ENCODE measurements at places on chromosomes 5 and 9.
A peak's percentile ranks its signal among the peaks of the same experiment; 100 is the strongest.

- DNase-seq, result no peak
Measured at GRCh38 chr5:168193493-168194250, 97.8 kb upstream of the WWC1 start.

DNA sequence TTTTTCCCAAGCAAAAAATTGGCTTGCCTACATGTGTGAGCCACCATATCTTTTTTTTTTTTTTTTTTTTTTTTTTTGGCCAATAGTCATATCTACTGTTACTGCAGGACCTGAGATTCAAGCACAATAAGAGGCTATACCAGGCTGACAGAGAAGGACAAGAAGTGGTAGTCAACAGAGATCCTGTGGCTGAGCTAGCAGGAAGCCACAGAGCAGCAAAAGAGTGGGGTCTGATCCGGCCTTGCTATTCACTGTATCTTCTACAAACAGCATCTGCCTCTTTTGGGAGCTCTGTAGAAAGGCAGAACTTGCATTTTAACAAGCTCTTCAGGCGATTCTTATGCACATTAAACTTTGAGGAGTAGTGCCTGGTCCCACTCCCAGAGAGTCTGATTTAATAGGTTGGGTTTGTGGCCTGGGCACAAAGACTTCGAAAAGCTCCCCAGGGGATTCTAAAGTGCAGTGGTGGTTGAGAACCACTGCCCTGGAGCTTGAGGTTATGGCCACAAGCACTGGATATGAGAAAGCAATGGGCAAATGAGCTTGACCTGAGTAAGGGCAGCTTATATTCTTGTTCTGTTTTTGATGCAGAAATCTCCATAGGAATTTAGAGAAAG is 162.8 kb downstream of the PIK3R1 start:
- no peak for DNase-seq

GRCh38 chr5:160033546-160034252 is 24.8 kb downstream of the TTC1 start:
- no peak for DNase-seq

- DNase-seq, result no peak
Measured at GRCh38 chr9:35341585-35341984, 148.3 kb upstream of the RUSC2 start.

- no peak for DNase-seq
Measured at GRCh38 chr5:126358525-126358924, 64.7 kb upstream of the GRAMD2B start.

DNA sequence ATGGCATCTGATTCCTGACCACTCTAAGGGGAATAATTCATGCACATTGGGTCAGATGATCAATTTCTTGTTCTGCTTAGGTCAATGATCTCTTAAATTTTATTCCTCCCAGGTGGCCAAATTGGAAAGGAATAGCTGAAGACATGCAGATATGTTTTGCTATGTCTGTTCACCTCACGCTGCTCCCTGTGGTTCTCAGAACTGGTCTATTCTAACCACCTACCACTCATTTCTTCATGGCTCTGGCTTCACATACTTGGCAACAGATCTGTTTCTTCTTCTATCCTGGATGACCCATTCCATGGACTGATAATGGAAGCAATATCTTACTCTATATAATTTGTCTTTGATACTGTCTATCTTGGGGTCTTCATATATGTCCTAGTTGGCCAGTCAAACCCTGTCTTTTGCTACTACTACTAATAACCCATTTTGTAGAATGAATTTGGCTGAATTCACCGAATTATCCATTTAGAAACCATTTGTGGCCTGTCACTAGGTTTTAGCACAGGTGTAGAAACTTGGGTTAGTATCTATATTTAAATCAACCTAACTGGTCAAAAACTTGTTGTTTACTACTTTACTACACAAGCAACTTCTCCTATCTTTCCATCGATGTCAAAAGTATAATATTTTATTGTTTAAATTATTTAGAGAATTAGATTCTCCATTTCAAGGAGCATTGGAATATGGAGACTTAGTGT is 650.9 kb downstream of the TLE4 start:
- no peak for DNase-seq

DNA sequence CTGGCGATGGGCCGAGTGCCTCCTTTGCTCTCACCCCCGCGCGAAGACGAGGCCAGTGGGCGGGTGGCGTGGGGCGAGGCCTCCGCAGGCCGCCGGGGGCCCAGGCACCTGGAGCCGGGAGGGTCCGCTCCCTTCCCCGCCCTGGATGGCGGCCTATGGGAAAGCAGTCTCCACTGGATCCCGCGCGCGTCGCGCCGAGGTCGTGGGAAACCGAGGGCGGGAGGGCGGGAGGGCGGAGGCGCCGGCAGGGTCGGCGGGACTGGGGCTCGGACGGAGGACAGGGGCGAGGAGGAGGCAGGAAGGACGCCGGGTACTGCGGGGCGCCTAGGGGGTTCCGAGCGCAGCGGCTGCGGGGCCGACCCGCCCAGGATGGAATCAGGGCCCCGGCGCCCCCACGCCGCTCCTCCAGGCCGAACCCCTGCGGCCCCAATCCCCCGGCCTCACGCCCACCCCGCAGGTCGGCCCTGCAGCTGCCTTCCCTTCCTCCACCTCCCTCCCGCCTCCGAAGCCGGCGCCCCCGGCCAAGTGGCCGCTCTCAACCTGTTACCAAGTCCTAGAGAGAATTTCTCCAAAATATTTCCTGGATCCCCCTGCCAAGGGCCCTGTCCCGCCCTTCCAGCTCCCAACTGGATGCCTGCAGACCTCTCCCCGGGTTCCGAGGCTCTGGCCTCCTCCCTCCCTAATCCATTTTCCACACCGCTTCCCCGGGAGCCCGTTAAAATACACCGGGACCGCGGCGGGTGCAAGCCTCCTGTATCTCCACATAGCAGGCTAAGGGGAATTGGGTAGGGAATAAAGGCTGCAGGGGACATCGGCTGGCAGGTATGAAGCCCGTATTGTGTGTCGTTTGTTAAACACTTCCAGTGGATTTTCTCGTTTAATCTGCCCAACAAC is 146.3 kb downstream of the ERCC6L2 start:
- no peak for DNase-seq

DNA sequence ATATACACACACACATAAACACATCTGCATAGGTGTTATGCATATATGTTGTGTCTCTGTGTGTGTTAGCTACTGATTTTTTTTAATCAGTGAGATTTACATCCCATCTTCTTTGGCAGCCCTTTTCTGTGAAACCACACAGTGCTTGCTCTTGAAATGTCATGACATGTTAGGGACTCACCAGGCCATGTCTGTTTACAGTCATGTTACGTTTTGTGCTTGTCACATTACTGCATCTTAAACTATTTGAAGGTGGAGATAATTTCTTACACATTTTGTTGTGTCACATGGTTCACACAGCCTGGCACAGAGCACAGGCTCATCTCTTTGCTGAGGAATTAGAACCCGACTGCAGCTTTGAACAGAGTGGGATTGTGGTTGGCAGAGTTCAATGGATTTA is 364.4 kb upstream of the RIOK2 start:
- DNase-seq, result no peak

- DNase-seq, result no peak
Measured at GRCh38 chr9:33697171-33697570, 98.2 kb upstream of the PRSS3 start.

GRCh38 chr9:117574099-117574498 is 130.1 kb upstream of the TLR4 start:
- DNase-seq, result no peak

DNA sequence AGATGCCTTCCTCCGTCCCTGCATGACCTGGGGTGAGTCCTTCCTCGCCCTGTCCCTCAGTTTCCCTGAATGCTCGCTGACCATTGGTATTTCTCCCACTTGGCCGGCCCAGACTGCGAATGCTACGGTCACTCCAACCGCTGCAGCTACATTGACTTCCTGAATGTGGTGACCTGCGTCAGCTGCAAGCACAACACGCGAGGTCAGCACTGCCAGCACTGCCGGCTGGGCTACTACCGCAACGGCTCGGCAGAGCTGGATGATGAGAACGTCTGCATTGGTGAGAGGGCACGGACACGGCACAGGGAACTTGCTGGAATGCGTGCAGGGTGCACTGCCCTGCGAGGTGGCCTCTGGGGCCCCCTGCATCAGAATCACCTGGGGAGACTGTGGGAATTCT is 77.1 kb downstream of the NTNG2 start:
- no peak for DNase-seq

- DNase-seq, result no peak
Measured at GRCh38 chr5:2879701-2880100, 128.2 kb upstream of the IRX2 start.

DNA sequence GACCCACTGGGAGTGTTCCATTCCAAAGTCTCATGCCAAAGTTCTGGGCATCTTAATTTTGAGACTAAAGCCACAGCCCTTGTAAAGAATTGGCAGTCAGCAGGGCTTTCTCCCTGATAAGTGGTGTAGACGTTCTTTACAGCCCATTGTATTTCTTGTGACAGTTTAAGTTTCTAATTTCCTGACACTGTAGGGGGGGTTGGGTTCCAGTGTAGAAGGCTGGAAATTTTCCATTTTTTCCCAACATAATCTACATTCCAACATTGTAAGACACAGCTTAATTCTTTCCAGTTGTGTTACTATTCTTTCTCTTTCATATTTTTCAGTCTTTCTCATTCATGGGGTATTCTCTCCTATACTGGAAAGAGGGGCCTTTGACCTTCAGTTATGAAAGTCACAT is 121.1 kb downstream of the FBXL7 start:
- no peak for DNase-seq

DNA sequence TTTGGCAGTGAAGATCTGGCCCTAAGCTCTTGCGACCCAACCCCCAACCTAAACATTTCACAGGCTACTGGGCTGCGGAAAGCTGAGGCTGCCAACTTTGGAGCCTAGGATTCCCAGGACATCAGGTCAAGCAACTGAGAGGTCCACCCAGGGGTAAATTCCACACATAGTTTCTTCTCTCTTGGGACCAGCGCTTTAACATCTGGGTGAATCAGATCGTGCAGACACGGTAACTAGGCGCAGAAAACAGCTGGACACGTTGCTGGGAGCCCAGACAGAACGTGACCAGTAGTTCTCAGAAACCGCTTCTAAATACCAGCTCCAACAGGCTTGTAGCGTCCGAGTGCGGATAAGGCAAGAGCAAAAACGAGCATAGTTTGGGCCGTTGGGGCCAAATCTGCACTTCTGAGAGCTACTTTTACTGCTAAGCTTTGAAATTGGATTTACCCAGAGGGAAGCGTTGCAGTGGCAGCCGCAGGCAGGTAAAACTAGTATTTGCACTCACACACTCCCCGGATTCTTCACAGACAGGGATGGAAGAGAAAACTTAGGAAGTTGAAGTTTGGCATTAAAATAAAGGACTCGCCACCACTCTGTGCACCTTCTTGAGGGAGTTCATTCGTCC is 11.8 kb downstream of the ITGA1 start:
- peak; percentile 52 for DNase-seq

GRCh38 chr9:115680231-115680630 is 473.4 kb upstream of the PAPPA start:
- no peak for DNase-seq

DNA sequence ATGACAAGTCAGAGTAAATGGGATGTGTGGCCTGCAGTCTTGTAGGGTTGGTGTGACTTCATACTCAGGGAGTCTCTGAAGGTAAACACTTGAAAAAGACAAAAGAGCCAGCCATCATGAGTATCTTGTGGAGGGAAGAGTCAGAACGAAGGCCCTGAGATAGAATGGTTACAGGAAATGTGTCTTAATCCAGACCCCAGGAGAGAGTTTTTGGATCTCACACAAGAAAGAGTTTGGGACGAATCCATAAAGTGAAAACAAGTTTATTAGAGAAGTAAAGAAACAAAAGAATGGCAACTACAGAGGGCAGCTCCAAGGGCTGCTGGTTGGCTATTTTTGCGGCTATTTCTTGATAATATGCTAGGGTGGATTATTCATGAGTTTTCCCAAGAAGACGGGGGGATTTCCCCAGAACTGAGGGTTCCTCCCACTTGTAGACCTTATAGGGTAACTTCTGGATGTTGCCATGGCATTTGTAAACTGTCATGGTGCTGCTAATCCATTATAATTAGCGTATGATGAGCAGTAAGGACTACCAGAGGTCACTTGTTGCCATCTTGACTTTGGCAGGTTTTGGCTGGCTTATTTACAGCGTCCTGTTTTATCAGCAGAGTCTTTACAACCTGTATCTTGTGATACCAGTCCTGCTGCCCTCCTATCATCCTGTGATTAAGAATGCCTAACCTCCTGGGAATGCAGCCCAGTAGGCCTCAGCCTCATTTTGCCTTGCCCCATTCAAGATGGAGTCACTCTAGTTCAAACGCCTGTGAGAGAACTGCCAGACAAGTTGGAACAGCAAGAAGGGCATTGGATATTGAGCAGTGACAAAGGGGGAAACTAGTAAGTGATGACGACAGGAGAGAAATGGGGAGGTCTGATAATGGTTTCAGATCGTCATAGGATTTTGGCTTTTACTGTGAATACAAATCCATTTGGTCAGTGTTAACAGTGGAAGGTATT is 34.0 kb downstream of the MTRR start:
- DNase-seq, result no peak

DNA sequence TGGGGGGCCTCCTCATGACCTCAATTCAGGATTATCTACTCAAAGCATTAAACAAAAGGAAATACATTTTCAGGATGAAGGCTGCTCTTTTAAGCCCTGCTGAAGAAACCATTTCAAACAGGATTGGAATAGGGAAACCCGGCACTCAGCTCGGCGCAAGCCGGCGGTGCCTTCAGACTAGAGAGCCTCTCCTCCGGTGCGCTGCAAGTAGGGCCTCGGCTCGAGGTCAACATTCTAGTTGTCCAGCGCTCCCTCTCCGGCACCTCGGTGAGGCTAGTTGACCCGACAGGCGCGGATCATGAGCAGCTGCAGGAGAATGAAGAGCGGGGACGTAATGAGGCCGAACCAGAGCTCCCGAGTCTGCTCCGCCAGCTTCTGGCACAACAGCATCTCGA is 720 bp downstream of the TMEM203 start:
- no peak for DNase-seq

DNA sequence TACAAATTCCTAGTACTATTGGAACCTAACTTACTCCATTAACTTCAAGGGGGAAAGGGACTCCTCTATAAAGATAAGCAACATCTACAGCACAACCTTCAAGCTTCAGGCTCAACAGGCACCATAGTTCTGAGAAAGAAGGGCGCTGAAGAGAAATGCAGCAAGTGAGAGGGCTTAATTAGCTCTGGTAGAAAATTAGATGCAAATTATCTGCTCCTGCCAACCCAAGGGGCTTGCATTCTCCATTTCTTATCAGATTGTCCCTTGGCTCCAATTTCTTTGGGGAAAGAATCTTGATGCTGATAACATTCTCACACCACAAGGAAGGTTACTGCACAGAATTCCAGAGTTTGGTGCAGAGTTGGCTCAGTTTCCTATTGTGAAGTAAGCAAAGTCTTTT is 214.6 kb downstream of the GABRG2 start:
- no peak for DNase-seq

GRCh38 chr5:14068136-14068535 is 75.0 kb upstream of the TRIO start:
- DNase-seq, result no peak

DNA sequence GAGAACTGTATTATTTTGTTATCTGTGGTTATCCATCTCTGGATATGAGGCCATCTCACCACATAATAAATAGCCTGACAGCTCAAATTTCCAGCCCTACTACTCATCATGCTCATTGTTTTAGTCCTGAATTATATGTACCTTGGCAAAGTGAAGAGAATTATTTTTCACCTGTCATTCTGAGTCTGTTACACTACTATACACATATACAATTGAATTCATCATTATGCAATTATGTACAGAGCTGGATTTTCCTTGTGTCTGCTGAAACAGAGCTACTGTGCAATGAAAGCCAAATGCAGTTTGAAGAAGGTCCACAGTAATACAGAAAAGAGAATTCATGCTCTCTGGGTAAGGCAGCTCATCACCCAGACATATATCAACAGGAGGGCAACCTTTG is 28.5 kb downstream of the ESM1 start:
- DNase-seq, result no peak

All from stimulated activated CD8-positive, alpha-beta memory T cell treated with anti-CD3 and anti-CD28 coated beads, Interleukin-4, amount 100 ng/mL, for 48 hours (primary cell).